ENCODE measurements at places on chromosomes 13 and 19. TPM values are rescaled to one million over a fixed set of nuclear protein-coding genes. Genes with fewer than 3 reads are reported as not detected.

GRCh38 chr19:49651029-49651819, 9.2 kb downstream of the SCAF1 start:
- DNase-seq = no peak

The RFPL4A gene
- not detected for total RNA-seq

The ZNF578 gene
- 1.5 TPM for total RNA-seq

The SELENOV gene
- not detected for total RNA-seq

The PSG3 gene
- not detected for total RNA-seq

DNA sequence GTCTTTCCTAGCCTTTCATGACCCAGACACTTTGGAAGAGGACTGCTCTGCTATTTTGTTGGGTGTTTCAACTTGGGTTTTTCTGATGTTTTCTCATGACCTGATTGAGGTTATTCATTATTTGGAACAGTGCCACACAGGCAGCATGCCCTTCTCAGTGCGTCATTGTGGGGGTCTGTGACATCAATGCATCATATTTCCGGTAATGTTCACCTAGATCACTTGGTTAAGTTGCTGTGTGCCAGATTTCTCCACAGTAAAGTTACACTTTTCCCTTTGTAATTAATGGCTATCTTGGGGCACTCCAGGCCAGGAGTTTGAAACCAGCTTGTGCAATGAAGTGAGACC, 124.4 kb downstream of the SIPA1L3 start:
- no peak for DNase-seq

The TMEM59L gene
- 3.2 TPM for total RNA-seq

- no peak for DNase-seq
Measured at GRCh38 chr19:48795685-48796070, 15.2 kb downstream of the BCAT2 start.

The CDK8 gene
- total RNA-seq = 19.5 TPM

Measured in HFFc6 (cell line).